GM13977 (cell line): ENCODE measurements at places on chromosomes 16 and 17.
A peak's percentile ranks its signal among the peaks of the same experiment; 100 is the strongest.

GRCh38 chr17:67276075-67276474 lies 31.1 kb upstream of the HELZ start:
- no peak for DNase-seq

DNA sequence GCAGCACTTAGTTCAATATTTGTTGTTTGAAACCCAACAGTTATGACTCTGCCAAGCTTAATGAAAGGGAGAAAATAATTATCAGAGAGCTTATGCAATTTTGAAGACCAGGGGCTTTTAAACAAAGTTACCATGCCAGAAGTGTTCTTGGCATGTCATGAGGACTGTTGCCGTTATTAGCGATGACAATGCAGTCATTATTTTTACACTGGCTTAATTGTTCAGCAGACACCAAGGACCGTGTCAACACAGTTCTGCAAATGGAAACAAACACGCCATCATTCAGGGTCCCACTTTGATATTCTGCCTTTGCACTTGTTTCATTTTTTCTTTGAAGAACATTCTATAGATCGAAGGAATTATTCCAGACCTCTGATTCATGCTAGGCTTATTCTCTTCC lies 518.5 kb downstream of the CDH13 start:
- DNase-seq = no peak

- no peak for DNase-seq
Observed at GRCh38 chr17:34318474-34318873, 761 bp upstream of the CCL8 start.

DNA sequence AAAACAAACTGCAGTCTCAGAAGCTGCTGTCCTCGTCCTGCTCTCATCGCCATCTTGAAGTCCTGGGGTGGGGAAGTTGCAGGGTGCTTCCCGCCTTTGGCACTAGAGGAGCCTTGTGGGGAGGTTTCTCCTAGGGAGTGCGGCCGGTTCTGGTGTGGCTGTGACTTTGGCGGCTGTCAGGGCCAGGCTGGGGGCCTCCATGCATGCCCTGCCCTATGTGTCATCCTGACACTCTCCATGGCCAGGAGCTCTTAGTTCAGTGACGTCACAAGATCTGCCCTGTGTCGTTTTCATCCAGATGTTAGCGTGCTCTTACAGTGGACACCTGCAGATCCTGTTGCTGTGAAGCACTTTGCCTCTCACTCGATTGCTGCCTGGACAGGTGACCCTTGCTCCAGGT lies 49.6 kb downstream of the PLD6 start:
- no peak for DNase-seq

GRCh38 chr16:31472709-31473203 lies 804 bp downstream of the TGFB1I1 start:
- DNase-seq = peak; percentile 66
